ENCODE measurements at places on chromosomes 11 and 22.

GRCh38 chr11:125379981-125380380, 116.1 kb downstream of the FEZ1 start:
- DNase-seq = no peak

DNA sequence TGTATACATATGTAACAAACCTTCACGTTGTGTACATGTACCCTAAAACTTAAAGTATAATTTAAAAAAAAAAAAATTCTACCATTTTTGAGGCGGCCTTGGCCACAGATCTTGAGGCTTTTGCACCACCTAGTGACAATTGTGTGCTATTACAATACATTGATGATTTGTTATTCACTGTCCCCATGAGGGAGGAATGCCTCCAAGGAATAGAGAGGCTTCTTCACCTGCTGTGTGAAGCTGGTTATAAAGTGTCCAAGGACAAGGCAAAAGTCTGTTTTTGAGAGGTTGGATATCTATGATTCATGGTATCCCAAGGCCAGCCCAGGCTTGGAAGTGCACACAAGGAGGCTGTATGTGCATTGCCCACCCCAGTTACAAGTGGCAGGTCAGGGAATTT, 30.7 kb downstream of the SLC22A25 start:
- DNase-seq = peak; percentile 48

DNA sequence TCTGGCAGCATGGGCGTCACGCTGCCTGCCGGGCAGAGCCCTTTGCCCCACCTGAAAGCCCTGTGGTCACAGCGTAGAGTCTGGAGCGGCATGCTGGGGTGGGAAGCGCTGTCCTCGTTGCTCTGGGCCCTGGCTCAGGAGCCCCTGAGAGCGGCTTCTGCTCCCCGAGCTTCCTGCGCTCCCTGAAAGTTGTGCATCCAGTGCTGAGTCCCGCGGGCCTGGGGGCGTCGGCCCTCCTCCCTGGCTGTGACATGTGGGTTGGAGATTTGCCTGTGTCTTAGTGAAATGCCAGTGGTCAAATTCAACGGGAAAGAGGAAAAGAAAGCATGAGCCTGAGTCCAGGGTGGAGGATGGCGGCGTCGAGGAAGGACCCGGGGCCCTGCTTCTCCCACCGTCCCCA, 1208.0 kb downstream of the BRD1 start:
- DNase-seq = no peak

GRCh38 chr11:47992959-47993820, 12.8 kb downstream of the PTPRJ start:
- DNase-seq = peak; percentile 83

DNA sequence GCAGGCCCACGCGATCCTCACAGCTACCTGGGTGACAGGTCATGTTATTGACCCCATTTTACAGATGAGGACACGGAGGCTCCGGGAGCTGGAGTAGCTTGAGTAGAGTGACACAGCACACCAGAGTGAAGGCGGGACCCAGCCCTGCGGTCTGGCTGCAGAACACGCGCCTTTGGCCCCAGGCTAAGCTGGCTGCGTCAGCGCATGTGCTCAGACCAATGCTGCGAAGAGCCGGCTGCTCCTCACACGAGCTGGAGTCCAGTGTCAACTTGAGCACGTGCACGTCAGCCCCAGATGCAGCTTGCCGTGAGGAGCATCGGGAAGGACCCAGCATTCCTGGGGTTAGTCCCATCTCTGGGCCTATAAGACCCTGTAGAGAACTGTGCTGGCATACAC, 49.9 kb downstream of the SCUBE1 start:
- no peak for DNase-seq
